GM23338 (cell line): ENCODE measurements at places on chromosomes 1 and 21. TPM values are rescaled to one million over a fixed set of nuclear protein-coding genes. Genes with fewer than 3 reads are reported as not detected.

The RPS6KA1 gene
- 68.6 and 84.2 TPM in 2 replicates for total RNA-seq

DNA sequence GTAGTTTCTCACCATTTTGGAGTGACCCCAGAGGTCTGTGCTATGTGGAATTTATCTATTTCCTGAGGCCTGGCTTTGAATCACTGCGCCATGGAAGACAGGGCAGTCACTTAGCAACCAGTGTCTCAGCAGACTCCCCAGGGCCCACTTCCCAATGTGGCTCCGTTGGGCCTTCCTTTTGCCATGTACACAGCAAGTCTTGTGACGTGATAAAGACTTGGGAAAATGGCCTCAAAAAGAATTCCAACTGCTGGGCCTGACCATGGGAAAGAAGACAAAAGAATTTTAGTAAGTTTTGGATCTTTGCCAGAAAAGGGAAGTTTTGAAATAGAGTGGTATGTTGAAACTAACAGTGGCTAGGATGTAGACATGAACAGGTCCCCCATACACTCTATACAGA lies 36.2 kb downstream of the TLR5 start:
- DNase-seq, result no peak

The NID1 gene
- total RNA-seq, result 29.2 and 32.5 TPM in 2 replicates

DNA sequence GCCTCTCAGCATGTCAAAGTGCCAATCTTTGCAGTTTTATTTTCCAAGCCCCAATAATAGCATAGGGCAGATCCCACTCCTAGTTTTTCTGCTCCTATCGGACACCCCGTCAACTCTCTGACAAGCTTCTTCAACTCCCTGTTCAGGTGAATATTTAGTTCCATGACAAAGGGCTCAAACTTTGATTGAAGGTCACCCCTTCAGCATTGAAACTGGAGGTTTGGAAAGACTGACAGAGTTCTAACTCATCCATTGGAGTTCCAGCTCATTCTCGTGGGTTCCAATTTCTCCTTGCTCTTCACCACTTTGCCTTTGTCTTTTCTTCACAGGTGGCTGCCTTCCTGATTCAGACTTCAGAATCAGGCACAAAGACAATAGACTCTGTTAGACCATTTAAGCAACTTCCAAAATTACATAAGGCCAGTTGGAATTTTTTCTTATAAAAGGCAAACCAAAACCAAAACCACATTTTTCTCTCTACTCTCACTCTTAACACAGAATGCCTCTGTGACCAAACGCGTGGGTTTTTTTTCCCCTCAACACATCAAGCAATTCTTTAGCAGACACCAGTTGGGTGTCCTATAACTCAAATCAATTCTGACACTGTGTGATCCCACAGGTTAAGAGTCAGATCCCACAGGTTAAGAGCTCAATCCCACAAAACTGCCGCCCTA lies 169.3 kb upstream of the USP25 start:
- DNase-seq, result no peak
